ENCODE measurements at places on chromosomes 4 and X. TPM values are rescaled to one million over a fixed set of nuclear protein-coding genes. Genes with fewer than 3 reads are reported as not detected.

HOPX gene
- total RNA-seq: 281 TPM

DNA sequence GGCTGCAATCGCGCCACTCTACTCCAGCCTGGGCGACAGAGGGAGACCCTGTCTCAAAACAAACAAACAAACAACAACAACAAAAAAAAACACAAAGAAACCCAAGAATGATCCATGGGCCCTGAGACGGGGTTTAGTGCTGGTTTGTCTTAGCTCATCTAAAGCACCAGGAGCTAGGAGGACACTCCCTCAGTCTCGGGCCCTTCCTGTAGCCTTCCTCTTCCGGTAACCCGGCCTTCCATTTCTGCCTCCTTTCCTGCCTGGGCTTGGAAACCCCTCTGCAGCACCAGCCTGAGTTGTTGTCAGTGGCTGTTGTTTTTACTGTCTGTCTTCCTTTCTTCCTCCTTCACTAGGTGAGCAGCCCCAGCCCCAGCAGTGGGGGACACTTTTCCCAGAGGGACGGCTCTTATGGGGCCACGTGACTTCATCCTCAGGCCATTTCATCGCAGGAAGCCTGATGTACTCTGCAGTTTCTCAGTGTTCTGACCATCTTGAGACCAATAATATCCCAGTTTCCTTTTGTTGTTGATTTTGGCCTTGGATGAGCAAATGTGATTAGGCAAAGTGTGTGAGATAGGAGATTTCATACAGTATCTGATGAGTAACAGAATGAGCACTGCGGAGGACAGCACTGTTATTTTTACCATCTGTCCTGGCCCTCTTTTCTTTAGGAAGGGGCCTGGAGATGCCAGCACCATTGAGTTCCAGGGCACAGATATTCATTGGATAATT lies 90.1 kb downstream of the ANAPC4 start:
- DNase-seq: no peak

CSN3 gene
- total RNA-seq: not detected

CYLC1 gene
- total RNA-seq: not detected

RTL9 gene
- total RNA-seq: not detected

FNIP2 gene
- total RNA-seq: 17.5 TPM

DNA sequence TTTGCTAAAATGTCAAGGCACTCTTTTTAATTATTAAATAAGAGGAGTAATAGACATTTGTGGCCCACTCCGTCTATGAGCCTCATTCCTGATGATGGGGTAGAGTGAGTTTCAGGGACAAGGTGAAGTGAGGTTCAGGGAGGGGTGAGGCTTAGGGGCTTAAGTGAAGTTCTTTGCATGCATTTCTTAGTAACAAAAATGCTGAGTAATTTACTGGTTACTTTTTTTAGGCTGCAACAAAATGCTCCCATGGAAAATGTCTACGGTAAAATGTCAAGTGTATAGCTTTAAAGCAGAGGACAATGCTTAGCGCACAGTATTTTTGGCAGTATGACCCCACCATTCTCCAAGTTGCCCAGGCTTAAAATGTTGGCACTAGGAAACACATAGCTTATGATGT lies 2.0 kb upstream of the USO1 start:
- DNase-seq: no peak

DNA sequence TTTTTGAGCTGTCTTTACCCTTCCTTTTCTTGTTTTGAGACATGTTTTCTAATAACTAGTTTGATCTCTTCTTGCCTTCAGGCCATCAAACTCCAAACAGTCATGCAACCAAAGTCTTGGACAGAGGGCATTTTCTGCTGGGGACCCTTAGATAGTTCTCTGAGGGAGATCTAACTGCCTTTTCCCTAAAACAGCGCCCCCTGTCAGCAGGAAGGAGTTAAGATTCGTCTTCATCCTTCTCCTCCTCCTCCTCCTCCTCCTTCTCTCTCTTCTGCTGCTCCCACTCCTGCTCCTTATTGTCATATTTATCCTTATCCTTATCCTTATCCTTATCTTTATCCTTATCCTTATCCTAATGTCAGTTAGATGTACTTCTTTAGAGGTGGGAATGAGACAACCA lies 417.2 kb downstream of the TRAM1L1 start:
- no peak for DNase-seq

GRCh38 chr4:620851-621261 lies 4.5 kb upstream of the PDE6B start:
- no peak for DNase-seq

DNA sequence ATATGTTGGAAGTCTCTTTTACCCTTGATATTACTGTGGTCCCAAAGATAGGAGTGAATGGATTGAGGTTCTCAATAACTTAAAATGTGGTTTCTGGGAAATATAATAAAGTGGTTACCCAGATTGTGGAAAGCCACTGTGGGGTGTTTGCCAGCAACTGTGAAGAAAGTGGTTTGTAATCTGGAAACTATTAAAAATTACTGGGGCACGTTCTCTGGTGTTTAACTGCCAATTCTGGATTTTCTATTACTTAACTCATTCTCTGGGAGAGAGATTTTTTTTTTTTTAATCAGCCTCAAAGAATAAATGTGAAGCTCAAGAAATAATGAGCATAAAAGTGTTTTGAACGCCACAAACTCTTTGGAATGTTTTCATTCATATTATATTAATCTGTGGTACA lies 4.9 kb upstream of the CXCL6 start:
- no peak for DNase-seq

GRCh38 chr4:17447675-17448298 lies 64.1 kb downstream of the QDPR start:
- DNase-seq: no peak

DNA sequence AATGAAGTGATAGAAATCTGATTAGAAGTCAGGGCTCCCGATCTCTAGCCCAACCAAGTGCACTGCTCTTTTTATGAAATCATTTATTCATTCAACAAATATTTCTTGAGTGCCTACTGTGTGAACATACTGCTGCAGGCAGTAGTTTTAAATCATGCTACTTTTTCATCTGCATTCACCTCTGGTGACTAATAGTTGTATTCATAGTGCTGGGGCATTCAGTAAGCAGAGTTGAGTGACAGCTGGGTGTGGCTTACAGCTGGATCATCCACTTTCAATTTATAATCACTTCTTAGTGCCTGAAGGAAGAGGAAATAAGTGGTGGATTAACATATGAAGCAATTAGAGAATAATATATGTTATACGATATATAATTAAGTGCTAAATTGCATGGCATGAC lies 94.1 kb upstream of the HPRT1 start:
- no peak for DNase-seq

DNA sequence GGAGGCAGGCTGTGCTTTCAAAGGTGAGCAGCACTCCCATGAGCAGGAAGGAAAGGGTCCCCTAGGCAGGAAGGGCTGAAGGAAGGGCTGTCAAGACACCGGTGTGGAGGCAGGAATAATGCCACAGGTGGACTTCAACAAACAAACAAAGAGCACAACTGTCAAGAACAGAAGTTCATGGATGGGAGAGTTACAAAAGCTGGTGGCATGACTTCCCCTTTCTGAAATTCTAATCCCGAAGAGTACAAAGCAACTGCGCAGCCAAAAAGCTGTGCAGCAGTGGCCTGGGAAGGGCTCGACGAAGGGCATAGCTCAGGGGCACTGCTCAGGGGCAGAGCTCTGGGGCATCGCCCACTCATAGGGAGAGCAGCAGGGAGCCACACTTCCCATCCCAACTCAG lies 582.3 kb upstream of the DIPK2B start:
- no peak for DNase-seq

GRCh38 chr4:55005910-55006309 lies 119.5 kb downstream of the KDR start:
- no peak for DNase-seq

SSX2B gene
- total RNA-seq: not detected

- no peak for DNase-seq
These were observed 33.6 kb upstream of the IL13RA1 start for GRCh38 chrX:118693843-118694242.

GRCh38 chr4:83961575-83961974 lies 425.7 kb downstream of the GPAT3 start:
- DNase-seq: no peak

DNA sequence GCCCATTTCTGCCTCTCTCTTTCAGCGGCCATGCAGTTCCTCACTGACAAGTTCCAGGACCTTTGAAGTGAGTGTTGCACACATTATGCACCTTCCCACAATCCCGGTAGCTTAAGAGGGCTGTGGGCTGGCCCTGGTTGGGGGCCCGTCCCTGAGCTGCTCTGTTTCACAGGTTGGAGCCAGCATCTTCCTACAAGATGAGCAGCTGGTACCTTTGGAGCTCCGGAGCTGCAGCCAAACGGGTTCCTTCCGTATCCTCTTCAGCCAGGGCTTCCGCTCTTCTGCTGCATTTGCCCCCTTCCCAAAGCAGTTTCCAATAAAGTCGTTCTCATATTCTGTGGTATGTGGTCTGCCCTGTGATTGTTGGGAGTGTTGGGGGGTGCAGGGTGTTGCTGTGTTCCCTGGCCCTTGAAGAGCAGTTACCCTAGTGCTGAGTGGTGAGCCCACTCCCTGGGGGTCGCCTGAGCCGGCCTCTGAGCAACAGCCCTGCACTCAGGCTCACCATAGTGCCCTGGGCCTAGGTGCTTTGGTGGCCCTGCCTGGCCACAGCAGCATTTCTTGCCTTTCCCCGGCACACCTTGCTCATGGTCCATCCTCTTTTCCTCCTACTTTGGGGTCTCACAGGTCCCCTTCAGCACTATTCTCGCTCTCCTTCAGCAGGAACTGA lies 60.4 kb downstream of the CXorf49B start:
- DNase-seq: no peak

- DNase-seq: no peak
These were observed 28.4 kb downstream of the HAND2 start for GRCh38 chr4:173501592-173502150.

Data from natural killer cell treated with Interleukin-12 subunit alpha and Interleukin-12 subunit beta and Interleukin-15 and Interleukin-18, amount 100 ng/mL, for 72 hours (primary cell).